Activated effector memory CD4-positive, alpha-beta T cell treated with anti-CD3 and anti-CD28 coated beads, Interleukin-2, amount 50 U/mL, for 16 hours (primary cell): ENCODE measurements at places on chromosomes 7 and 10.

GRCh38 chr10:133259602-133259989, 17.1 kb downstream of the ADAM8 start:
- no peak for DNase-seq

GRCh38 chr7:143217806-143218205, 4.0 kb upstream of the TAS2R40 start:
- no peak for DNase-seq

GRCh38 chr7:112080441-112080840, 125.8 kb downstream of the DOCK4 start:
- DNase-seq = no peak

- DNase-seq = no peak
These were observed 10.8 kb upstream of the MNX1 start for GRCh38 chr7:157021071-157021870.

GRCh38 chr10:86225103-86225782, 141.4 kb downstream of the GRID1 start:
- no peak for DNase-seq

DNA sequence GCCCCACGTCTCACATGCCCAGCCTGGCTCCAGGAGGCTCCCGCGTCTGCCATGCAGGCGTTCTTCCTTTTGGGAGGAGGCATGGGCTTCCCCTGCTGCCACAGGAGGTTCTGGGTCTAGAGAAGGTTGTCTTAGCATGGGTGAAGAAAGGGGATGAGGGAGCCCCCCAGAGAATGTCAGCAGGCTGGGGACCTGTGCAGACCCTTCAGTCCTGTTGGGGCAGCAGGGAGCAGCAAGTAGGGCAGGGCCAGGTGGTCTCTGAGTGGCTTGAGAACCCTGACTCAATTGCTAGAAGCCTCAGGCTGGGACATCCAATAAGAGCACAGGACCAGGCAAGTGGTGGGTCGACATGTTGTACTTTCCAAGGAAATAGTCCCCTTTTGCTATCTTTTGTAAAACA, 34.4 kb upstream of the ADCYAP1R1 start:
- no peak for DNase-seq

DNA sequence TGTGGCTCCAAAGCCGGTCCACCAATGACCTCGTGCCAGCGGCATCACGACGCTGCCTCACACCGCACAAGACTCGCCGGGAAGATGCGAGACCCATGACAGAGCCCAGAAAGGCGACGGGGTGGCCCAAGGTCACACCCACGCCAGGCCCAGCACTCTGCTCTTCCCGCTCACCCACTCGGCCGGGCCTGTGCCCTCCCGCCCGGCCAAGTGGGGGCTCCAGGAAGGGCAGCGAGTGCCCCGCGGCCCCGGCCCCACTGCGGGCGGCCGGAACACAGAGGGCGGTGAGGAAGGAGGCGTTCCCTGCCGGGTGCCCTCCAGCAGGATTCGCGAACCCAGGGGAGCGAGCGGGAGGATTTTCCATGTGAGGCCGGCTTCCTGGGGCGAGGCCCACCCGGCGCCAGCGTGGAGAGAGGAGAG, 56.3 kb downstream of the PDGFA start:
- DNase-seq = peak; percentile 47

GRCh38 chr7:150838965-150839650, 13.2 kb upstream of the AOC1 start:
- no peak for DNase-seq

GRCh38 chr10:88792661-88793060, 9.9 kb upstream of the LIPM start:
- no peak for DNase-seq

GRCh38 chr10:74117738-74118137, 32.9 kb downstream of the AP3M1 start:
- DNase-seq = no peak

GRCh38 chr7:34612661-34613060, 45.4 kb upstream of the NPSR1 start:
- no peak for DNase-seq

DNA sequence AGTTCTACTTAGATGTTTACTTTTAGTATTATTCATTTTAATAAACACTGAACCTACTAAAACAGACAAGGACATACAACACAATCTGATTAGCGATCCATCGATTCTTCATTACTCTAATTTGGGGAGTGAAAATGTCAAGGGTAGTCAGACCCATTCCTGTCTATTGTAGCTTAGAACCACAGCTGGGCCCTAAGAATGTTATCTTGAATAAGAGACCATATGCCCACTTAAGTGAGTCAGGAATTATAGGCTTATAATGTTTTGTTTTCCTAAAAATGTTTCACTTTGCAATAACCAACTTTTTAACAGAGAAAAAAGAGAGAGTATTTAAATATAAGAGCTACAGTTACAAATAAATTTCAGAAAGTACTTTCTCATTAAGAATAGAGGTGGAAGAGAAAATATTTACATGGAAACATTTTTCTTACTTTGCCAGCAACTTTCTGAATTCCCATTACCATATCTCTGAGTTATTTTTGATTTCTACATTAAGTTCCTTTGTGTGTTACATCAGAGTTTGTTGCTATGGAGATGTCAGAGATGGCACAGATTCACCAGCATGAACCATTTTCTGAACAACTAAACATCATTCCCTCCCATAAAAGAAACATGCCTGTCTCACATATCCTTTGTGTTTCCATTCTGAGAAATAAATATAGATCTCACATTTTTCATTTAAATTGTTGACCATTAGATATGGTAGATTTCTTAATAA, 75.4 kb upstream of the SLC13A1 start:
- no peak for DNase-seq

DNA sequence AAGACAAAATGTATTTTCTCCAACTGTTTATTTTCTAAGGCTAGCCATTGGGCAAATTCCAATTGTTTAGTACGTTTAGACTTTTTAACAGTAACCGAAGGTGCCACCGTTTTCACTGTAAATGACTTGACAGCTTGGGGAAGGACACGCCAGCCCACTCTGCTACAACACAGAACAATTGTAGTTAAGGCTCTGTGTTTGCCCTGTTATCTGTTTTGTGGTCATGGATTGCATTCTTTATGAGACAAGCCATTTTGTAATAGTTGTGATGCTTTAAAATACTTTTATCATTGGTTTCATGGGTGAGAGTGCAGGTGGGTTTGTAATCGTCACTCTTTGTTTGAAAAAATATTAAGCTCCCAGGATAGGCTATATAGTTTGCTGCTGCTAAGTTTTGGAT, 6.6 kb upstream of the PITRM1 start:
- no peak for DNase-seq

- no peak for DNase-seq
These were observed 84.4 kb upstream of the SYPL1 start for GRCh38 chr7:106196460-106197021.

DNA sequence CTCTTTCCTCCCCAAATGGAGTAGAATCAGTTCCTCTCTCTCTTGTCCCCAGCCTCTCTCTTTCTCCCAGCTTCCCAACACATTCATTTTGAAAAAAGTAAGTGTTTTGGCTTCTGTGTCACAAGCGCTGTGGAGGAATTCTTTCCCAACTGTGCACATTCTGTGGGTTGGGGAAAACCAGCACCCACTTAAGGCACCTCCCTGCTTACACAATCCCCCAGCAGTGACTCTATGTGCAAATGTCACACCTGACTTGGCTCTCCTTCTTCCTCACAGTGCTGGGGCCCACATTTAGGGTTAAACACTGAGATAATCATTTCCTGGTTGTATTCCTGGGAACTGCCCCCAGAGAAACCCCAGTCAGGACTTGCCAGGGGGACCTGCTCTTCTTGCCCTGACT, 358.1 kb upstream of the ZNF32 start:
- no peak for DNase-seq

DNA sequence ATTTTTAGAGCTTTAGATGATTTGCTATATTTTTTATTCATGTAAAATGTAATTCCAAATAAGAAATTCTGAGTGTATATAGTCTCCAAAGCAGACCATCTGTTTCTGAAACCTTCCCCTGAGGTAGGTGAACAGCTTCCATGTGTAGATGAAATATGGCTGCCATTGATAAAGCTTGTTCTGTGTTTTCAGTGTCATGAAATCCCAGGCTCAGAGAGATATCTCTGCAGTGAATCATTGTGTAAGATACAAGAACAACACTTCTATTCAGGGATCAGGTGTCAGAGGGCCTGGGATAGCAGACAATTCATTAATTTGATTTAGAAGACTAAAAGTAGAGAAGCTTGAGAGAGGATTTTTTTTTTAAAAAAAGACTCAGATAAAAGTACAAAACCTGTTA, 29.1 kb downstream of the ACTA2 start:
- no peak for DNase-seq

GRCh38 chr10:13984647-13985155, 346.0 kb downstream of the FRMD4A start:
- DNase-seq = no peak

GRCh38 chr10:58892031-58892531, 284.4 kb upstream of the PHYHIPL start:
- no peak for DNase-seq

DNA sequence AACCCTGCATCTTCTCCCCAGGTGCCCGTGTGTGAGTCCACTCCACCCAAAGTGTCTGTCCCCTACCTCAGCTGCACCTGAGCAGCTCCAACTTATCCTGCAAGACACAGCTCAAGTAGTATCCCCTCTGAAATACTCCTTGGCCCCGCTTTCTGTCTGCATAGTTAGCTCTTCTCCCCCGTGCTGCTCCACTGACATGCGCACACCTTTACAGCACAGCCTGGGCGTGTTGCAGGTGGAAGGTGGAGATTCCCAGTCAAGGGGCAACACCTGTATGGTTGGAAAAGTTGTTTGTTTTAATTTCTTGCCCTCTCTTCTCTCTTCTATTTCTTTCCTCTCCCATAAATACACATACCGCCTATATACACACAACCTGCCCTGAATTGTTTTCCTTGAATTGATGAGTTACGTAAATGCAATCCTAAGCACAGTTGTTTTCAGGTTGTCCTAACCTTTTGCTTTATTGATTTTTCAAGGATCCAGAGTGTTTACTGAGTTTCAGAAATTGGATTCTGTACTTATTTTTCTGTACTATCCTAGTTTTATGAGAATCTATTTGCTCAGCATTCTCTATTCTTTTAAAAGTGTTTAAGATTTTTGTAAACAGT, 14.9 kb downstream of the MET start:
- DNase-seq = no peak

- no peak for DNase-seq
These were observed 84.4 kb downstream of the RUNDC3B start for GRCh38 chr7:87712571-87712970.

DNA sequence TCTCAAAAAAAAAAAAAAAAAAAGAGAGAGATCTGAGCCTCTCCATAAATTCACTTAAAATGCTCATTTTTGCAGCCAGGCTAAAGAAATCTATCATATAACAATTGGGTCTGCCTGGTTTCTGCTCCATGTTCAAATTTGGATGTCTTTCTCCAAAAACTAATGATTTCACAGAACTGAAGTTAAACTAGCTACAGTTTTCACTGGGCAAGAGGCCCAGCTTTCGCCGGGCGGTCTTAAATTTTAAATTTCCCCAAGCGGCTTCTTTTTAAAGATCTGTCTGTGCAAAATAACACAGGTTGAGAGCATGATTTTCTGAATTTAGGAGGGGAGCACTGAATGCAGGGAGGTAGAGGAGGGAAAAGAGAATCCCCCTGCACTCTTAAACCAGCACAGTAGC, 603.4 kb downstream of the KCNMA1 start:
- no peak for DNase-seq
